ENCODE measurements at places on chromosomes 16 and 17.

DNA sequence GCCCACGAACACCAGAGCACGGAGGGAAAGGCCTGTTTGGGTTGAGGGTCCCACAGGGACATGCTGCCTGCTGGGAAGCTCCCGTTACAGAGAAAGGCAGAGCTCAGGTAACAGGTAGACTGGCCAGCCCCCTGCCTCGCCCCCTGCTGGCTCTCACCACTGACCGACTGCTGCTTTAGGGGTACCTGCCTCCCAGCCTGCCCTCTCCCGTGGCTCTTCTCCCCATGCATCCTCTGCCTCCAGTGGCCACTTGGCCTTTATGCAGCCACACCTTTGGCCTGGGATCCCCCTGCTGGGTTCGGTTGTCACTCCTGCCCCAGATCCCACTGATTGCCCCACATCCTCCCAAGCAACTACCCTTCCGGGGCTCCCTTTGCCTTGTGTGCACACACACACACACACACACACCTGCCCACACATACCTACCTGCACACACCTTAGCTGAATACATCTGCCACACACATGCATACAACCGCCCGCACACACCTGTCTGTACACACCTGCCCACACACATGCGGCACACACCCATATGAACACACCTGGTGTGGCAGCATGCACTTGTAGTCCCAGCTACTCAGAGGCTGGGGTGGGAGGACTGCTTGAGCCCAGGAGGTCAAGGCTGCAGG is 7.1 kb downstream of the MCRIP1 start:
- DNase-seq = no peak

GRCh38 chr17:35780950-35781349 is 14.5 kb downstream of the MMP28 start:
- DNase-seq = no peak

GRCh38 chr17:4710693-4711634 is 532 bp downstream of the ARRB2 start:
- DNase-seq = peak; percentile 15

DNA sequence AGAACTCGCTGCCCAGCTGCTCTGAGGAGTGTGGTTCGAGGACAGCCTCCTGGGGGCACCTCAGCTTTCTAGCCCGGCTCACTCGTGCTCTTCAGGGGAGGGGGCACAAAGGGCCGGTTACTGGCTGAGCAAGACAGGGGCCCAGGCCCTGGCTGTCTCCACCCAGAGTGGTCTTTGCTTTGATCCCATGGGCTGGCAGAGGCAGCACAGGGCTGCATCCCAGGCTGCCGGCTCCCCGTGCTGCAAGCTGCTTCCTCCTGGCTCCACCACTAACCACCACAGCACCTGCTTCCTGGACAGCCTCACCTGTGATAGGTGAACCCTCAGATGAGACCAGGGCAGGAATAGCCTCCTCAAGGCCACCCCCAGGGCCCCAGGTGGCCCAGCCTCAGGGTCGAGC is 6.8 kb downstream of the SPPL2C start:
- DNase-seq = no peak

GRCh38 chr16:85072076-85072860 is 40.0 kb downstream of the CIBAR2 start:
- no peak for DNase-seq

DNA sequence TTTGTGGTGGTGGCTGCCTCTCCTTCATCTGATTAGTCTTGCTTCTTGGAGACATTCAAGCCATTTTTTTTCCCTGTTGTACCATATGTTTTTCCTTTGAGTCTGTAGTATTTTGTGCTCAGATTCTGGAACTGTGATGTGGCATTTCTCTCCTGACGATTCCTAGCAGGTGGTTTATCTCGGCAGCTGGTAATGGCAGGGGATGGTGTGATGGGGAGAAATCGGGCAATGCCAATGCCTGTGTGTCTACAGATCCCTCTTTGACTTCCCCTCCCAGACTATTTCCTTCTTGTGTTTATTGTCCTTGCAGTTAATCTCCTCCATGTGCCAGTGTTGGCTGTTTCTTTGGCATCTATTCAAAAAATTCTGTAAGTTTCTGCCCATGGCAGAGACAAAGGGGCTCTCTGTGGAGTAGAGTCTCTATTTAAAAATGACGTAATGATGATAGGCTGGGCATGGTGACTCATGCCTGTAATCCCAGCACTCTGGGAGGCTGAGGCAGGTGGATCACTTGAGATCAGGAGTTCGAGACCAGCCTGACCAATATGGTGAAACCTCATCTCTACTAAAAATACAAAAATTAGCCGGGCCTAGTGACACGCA is 90.2 kb upstream of the ERCC4 start:
- no peak for DNase-seq

DNA sequence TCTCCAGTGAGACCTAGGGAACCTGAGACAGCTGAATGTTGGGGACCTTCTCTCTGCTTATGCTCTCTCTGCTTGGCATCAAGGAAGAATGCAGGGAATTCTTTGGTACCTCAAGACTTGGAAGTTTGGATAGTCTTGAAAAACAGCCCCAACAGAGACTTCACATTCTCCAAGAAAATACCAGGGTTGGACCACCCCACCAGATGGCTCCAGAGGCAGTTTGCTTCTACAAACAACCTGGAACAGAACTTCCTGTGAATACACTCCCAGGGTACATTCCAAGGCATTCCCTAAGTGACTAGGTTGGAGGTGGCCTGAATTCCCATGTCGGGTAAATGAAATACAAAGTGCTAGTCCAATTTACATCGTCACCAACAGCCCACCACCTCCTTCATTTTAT is 314.4 kb downstream of the PMP22 start:
- no peak for DNase-seq

DNA sequence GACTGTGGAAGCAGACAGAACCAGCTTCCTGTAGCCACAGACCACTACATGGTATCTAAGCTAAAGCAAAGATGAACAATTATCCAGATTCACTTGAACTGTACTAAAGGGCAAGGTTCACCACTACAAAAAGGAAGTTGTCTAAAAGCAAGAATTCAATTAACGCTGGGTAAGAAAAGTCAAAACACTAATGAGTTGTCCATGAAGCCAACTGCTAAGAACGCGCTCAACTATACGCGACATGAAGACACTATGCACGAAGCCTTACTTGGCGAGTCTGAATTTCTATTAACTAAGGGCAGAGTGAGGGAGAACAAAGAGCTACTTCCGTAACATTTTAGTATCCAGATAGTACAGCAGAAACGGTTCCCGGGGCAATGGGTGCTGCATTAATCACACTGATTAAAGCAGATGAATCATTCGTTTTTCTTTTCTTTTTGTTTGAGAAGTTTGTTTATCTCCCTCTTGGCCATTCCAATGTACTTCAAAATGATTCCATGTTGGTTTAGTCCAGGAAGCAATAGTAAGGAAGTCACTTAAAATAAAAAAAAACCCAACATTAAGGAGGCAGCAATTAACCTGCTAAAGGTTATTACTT is 2.8 kb upstream of the RPS15A start:
- no peak for DNase-seq

GRCh38 chr16:27598220-27598619 is 48.3 kb downstream of the KATNIP start:
- DNase-seq = no peak

DNA sequence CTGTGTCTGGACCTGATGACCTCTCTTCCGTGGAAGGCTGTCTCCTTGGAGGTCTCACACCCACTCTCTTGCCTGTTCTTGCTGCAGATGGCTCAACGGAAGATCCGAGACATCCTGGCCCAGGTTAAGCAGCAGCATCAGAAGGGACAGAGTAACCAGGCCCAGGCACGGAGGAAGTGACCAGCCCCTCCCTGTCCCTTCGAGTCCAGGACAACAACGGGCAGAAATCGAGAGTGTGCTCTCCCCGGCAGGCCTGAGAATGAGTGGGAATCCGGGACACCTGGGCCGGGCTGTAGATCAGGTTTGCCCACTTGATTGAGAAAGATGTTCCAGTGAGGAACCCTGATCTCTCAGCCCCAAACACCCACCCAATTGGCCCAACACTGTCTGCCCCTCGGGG is 52.1 kb downstream of the IGF2BP1 start:
- DNase-seq = no peak

- DNase-seq = no peak
Measured at GRCh38 chr17:6948562-6948961, 47.3 kb upstream of the ALOX12 start.

GRCh38 chr17:49748223-49748622 is 15.7 kb downstream of the FAM117A start:
- no peak for DNase-seq

Data from effector CD8-positive, alpha-beta T cell (primary cell).